Glomerular endothelial cell (primary cell): ENCODE measurements at places on chromosomes 2 and 18. TPM values are rescaled to one million over a fixed set of nuclear protein-coding genes. Genes with fewer than 3 reads are reported as not detected.

- DNase-seq, result no peak
These were observed 37.4 kb upstream of the NOL4 start for GRCh38 chr18:34261865-34262780.

GRCh38 chr2:189783927-189784867, at the start of the genes ORMDL1 and PMS1:
Gene ORMDL1 (minus strand): TSS chr2:189784339. CDS start chr2:189782595, 1,744 bp downstream.
Gene PMS1 (plus strand): TSS chr2:189784450. CDS start chr2:189791810, 7,360 bp downstream.
- no peak for DNase-seq

GRCh38 chr2:209922116-209922515, 80.3 kb upstream of the RPE start:
- DNase-seq, result no peak

DNA sequence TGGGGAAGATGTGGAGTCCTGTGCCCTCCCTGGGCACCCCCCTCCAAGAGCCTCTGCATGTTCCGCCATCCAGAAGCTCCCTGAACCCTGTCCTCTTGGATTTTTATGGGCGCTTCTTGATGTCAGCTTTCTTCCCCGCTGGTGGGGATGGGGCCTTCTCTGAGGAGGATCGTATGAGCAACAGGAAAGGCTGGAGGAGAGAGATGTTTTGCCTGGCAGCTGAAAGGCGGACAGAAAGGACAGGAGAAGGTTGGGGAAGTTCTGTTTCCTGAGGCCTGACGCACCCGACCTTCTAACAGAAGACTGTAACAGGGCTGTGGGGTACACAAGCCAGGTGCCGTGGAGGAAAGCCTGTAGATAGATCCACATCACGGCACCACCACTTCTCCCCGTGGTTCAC, 238.8 kb downstream of the LDLRAD4 start:
- DNase-seq, result no peak

- no peak for DNase-seq
These were observed 16.9 kb upstream of the SCLY start for GRCh38 chr2:238043851-238044250.

GRCh38 chr2:20745924-20746555, 76.9 kb downstream of the LDAH start:
- no peak for DNase-seq

DNA sequence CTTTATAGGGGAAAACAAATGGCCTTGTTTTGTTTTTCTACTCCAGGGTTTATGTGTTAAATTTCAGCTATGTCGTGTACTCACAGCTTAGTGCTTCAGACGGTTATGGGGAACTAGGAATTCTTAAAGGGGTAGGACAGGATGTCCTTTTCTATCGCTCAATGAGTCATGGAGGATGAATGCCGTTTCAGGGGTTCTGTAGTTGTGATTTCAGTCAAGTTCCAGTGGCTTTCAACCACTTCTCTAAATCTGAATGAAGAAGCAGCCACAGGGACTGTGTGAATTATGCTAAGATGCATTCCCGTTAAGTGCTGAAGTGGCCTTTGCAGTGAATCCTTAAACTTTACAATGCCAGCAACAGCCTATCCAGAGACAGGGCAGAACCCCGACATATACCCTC, 1231.7 kb upstream of the ZEB2 start:
- no peak for DNase-seq

ANKRD62 gene
- not detected in 2 replicates for total RNA-seq

PCARE gene
- not detected in 2 replicates for total RNA-seq

RAB6C gene
- not detected in 2 replicates for total RNA-seq

HRH4 gene
- total RNA-seq, result not detected in 2 replicates
